Stomach (tissue), 19 donors: ENCODE measurements at places on chromosomes 2 and 18. TPM values are rescaled to one million over a fixed set of nuclear protein-coding genes. Genes with fewer than 3 reads are reported as not detected.

Gene HS1BP3
- 25.2 TPM for polyA plus RNA-seq

Gene SLC9A4
- polyA plus RNA-seq: 8.9 TPM

Gene DTNA
- 11.1 TPM for polyA plus RNA-seq

Gene ABHD1
- polyA plus RNA-seq: not detected

Gene DSG2
- polyA plus RNA-seq: 6.1 TPM

Gene ARHGAP15
- 11.9 TPM for polyA plus RNA-seq

Gene CCBE1
- polyA plus RNA-seq: 0.61 TPM

Gene AMER3
- 0.37 TPM for polyA plus RNA-seq

Gene SYT4
- 0.45 TPM for polyA plus RNA-seq

Gene THADA
- polyA plus RNA-seq: 9.0 TPM

Gene MYOM1
- 1.2 TPM for polyA plus RNA-seq

Gene MITD1
- 22.4 TPM for polyA plus RNA-seq

Gene DYNAP
- polyA plus RNA-seq: not detected

Gene ADI1
- 78.3 TPM for polyA plus RNA-seq

Gene SRD5A2
- polyA plus RNA-seq: not detected

Gene LIMS2
- 66.6 TPM for polyA plus RNA-seq

Gene ACTG2
- polyA plus RNA-seq: 1,485 TPM

Gene TUBB6
- polyA plus RNA-seq: 108 TPM

Gene TPO
- polyA plus RNA-seq: 0.37 TPM

Gene TOGARAM2
- 1.2 TPM for polyA plus RNA-seq

Gene CDC42EP3
- polyA plus RNA-seq: 8.9 TPM

Gene SETBP1
- polyA plus RNA-seq: 2.0 TPM

Gene SP140
- polyA plus RNA-seq: 2.2 TPM

Gene MC2R
- 0.46 TPM for polyA plus RNA-seq

Gene ZNF521
- 2.2 TPM for polyA plus RNA-seq

Gene ALMS1
- polyA plus RNA-seq: 7.0 TPM

Gene LRRTM1
- polyA plus RNA-seq: not detected

Gene DAW1
- polyA plus RNA-seq: not detected

Gene CHRNG
- not detected for polyA plus RNA-seq

Gene SLC19A3
- polyA plus RNA-seq: 0.56 TPM

Gene C2orf74
- 26.6 TPM for polyA plus RNA-seq

Gene CNGA3
- polyA plus RNA-seq: 0.13 TPM

Gene RIT2
- not detected for polyA plus RNA-seq

Gene UNC80
- 0.08 TPM for polyA plus RNA-seq

Gene RANBP2
- 8.6 TPM for polyA plus RNA-seq

Gene TMEM163
- 3.2 TPM for polyA plus RNA-seq

Gene GPR75
- not detected for polyA plus RNA-seq

Gene PROC
- 4.6 TPM for polyA plus RNA-seq

Gene NOSTRIN
- polyA plus RNA-seq: 117 TPM

Gene EMILIN2
- polyA plus RNA-seq: 4.3 TPM

Gene RDH14
- 13.3 TPM for polyA plus RNA-seq

Gene TRIM54
- polyA plus RNA-seq: 0.13 TPM

Gene LPIN1
- polyA plus RNA-seq: 7.3 TPM

Gene BIN1
- 47.8 TPM for polyA plus RNA-seq

Gene ABI2
- 7.9 TPM for polyA plus RNA-seq

Gene RTP5
- polyA plus RNA-seq: not detected
